Midbrain (tissue), 1 donor: ENCODE measurements at places on chromosomes 2 and 18.

DNA sequence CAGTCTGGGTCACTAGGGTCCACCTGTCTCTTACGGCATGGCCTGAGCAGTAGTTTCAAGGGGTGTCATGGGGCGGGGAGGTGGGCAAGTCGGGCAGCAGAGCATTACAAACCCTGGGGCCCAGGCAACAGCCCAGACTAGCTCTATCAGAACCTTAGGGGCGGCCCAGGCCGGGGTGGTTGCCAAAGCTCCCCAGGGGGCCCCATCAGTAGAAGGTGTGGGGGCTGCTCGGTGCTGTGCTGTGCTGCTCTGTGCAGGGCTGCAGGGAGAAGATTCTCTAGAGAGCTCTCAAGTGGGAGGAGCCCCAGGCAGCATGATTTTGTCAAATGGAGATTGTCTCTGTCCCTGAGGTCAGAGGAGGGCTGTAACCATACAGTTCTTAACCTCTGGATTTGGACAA is 36.4 kb upstream of the SLC14A1 start:
- no peak for DNase-seq

- no peak for DNase-seq
Measured at GRCh38 chr2:221423210-221423804, 148.8 kb downstream of the EPHA4 start.

GRCh38 chr2:170972296-170973224 is 43.5 kb downstream of the GORASP2 start:
- no peak for DNase-seq

- DNase-seq: no peak
Measured at GRCh38 chr2:390959-391358, 103.1 kb upstream of the ALKAL2 start.

- no peak for DNase-seq
Measured at GRCh38 chr2:7707723-7708122, 790.5 kb downstream of the RNF144A start.

- no peak for DNase-seq
Measured at GRCh38 chr2:216644842-216645635, 11.8 kb downstream of the IGFBP2 start.

DNA sequence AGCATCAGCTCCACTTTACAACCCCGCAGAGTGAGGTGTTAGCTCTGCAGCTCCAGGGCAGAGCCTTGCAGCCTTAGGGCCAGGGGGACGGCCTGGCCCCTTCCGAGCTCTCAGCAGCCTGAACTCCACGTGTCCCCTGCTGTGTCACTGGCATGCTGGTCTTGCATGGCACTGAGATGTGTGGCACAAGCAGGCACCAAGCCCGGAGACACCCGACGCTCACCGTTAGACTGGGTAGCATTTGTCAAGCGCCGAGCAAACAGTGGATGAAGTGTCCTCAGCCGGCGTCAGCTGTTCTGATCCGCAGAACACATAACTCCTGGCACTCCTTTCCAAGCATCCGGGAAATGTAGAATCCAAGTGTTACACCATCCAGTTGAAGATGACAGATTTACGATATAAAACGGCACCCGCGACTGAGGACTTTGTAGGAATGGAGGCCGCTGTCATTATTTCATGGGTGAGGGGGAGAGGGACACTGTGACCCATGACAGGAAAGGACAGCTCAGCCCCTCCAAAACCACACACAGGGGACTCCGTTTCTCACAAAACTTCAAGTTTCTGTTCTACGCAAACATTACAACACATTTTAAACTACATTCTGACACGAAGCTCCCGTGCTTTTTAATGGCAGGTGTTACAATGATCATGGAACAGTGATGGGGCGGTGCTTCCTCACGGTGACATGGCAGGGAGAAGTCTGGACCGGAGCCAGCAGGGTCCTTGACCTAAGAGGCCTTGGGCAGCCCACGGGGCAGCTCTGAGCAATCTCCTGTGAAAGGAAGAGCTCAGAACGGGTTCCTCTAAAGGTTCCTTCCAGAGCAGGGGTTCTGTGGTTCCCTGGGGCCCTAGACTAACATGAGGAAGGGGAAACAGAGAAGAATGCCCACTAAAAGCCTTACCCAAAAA is 89.4 kb downstream of the HDAC4 start:
- DNase-seq: peak; percentile 48

GRCh38 chr2:108573061-108573460 is 38.8 kb downstream of the LIMS1 start:
- no peak for DNase-seq

DNA sequence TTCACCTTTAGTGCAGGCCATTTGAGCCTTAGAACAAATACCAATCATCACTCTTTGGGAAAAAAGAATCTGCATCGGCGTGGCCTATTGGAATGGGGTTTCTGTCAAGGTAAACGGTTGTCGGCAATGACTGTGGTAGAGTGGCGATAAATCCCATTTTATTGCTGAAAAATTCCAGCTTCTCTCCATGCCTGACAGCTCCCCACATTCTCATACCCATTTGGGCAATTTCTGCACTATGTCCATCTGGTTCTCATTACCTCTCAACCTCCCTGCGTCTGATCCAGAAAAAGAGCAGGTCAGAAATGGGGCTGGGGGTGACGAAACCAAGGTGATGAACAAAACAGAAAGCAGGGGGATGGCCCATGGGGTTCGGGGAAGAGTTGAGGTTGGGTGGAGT is 254.0 kb downstream of the MEIS1 start:
- DNase-seq: no peak

GRCh38 chr2:33559328-33559727 is 39.8 kb downstream of the FAM98A start:
- no peak for DNase-seq

DNA sequence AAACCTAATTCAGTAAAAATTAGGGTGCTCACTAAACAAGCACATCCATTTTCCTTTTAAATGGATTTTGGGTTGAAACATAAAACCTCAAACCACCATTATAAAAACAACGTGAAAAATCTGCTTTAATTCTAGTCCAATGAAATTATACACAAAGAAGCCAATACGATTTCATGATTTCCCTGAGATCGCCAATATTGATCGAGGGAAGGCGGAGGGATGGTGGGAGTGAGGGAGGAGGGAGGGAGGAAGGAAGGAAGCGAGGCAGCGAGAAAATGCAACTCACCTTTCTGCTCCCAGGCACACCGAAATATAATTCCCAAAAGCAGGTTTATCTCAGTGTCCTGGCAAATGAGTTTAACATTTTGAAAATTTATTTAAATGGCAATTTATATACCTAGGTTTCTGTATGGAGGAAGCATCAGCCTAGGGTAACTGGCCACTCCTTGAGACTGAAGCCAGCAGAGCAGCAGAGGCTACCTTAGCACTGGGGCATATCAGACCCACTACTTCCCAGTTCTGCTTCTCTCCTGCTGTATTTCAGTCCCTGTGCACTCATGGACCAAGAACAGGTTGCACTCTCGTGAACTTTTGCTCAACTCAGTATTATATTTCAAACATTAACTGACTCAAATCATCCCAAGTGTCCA is 2.3 kb upstream of the ONECUT2 start:
- no peak for DNase-seq

DNA sequence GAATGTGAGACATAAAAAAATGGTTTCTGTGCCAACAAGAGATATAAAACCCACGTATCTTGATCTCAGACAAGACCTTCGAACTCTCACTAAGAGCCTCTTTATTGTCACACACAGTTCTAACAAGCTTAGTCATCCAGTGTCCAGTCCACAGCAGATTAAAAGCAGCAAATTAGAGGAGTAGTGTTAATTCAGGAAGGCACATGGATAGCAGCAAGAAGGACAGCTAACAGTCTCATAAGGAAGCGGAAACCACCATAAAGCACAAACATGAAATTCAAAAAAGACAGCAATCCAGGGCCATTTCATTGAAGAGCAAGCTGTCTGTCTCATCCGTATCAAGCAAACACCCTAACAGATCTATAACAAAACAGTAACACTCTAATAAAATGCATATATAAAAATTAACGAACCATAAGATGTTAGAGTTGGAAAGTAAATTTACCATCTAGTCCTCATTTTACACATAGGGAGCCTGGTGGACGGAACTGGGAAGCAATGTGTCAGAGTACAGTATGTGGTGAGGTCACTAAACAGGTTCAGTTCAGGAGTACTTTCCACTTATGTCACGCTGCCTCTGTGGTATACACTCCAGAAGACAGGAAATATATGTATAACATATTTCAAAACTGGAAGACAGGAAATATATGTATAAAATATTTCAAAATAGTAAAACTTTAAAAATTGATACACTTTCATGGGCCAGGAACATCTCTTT is 18.3 kb downstream of the AAK1 start:
- no peak for DNase-seq

DNA sequence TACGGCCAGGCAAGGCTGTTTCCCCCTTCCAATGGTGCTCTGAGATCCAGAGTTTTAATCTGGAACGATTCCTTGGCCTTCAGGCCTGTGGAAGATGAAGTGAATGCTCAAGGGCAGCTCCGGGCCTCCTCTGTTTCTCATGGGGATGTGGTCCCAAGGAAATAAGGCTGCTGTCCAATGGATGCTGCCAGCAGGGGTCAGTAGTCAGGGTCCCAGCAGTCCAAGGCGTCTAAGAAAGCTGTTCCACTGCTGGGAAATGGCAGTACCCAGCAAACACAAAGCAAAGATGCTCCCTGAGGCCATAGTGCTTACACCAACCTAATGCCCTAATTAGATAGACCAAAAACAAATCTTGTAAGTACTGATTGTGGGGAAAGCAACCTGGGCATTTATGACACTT is 12.5 kb downstream of the NMS start:
- DNase-seq: no peak

- DNase-seq: no peak
Measured at GRCh38 chr2:15973481-15974401, 33.4 kb downstream of the MYCN start.
